ENCODE measurements at places on chromosomes 4 and X.

DNA sequence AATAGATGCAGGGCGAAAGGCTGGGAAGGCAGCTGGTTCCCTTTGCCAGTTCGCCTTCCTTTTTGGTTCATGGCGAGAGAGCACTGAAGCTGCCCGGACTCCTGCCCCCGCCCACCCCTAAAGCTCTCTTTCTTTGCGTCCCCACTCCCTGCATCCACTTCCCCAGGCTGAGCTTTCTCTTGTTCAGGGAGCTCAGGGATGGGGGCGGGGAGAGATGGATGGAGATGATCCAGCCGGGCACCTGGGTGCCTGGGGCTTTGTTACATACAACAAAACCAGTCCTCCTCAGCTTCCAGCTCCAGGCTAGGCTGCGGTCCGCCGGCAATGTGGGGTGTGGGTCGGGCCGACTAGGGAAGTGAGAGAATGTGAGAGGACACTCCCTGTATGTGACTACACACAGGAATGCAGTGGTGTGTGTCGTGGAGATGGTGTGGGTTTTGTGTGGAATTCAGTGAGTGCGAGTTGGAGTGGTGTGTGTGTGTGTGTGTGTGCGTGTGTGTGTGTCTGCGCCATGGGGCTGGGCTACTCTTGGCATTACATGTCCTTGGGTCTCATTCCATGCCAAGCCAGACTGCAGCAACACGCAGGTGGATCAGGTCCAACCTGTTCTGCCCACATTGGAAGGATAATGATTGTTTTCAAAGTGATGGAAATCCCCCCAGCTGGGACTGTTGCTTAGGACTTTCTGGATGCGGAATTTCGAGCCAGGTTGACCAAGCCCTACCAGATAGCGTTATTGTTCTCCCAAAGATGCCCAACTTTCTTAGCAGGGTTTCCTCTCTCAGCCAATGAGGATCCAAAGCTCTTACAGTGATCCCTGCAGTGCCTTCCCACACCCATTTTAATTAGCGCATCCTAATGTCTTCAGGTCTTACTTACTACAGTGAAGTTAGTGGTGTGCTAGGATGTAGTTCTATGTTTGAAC is 149.4 kb upstream of the CHRDL1 start:
- DNase-seq: no peak

DNA sequence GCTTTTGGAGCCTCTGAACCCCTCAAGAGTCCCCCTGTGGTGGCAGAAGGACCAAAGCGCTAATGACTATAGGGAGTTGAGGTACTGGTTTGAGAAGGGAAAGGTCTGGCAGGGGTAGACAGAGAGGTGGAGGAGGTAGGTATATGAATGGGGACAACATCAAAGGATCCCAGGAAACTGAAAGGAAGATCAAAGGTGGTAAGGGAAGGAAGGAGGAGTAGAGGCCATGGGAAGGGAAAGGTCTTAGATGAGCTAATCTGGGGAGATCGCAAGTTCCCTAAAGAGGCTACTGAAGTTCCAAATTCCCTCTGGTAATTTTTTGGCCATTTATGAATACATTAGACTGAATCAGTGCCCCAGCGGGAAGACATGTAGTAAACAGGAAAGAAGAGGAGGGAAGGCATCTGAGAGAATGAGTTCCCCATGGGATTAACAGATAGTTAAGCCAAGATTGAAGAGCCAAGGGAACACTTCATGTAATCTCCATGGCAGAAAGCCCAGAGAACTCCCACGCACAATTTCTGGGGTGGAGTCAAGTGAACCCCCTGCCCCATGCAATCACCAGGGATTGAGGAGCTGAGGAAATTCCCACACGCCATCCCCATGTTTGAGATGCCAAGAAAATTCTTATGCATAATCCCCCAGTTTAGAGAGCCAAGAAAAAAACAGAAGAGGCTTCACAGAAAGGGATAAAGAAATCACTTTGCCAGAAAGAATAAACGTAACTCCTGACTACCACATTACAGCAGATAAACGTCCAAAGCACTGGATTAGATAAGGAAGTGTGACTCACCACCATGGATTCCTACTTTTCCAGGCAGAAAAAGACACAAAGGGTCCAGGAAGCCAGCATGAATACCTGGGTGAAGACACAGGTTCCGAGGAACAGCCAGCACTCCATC is 25.8 kb downstream of the ZNF630 start:
- DNase-seq: no peak

DNA sequence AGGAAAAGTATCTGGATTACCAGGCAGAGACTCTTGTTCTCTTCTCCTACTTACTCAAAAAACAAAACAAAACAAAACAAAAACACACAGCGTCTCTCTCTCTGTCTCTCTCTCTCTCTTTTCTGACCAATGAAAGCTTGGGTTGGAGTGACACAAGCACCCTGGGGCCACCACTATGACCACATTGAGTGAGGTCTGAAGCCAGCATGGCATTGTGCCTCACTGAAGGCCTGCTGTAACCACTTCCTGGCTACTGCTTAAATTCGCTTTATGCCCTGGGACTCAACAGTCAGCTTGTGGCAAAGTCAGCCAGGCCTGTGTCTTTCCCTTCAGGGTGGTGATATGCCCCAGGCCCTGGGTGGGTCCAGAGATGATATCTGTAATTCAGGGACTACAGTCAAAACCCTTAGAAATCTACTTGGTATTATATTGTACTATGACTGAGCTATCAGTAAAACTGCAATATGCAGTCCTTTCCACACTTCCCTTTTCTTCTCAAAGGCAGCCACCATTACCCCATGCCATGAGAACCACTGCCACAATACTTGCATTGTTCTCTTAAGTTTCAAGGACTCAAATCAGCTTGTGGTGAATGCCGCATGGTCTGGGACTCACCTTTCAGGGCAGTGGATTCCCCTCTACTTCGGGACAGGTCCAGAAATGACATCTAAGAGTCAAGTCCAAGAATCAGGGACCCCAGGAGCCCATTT is 606.8 kb upstream of the KLHL4 start:
- DNase-seq: no peak

- DNase-seq: no peak
Observed at GRCh38 chr4:153248641-153249198, 44.5 kb downstream of the TRIM2 start.

GRCh38 chr4:19239565-19239964 is 1012.1 kb upstream of the SLIT2 start:
- no peak for DNase-seq

DNA sequence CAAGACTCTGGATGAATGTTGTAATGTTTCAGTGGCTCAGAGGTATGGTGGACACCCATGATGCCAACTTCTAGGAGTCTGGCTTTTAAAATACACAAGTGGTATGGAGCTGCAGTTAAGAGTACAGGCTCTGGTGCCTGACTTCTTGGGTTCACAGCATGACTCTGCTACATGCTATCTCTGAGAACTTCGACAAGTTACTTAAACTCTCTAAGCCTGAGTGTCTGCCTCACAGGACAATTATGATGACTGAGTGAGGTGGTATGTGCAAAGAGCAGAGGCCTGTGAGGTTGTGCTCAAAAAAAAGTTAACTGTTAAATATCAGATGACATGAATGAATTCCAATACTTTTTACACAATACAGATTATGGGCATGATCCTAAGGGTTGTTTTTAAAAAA is 90.9 kb upstream of the SRD5A3 start:
- DNase-seq: no peak

- no peak for DNase-seq
Observed at GRCh38 chr4:22962295-22962694, 269.6 kb downstream of the GBA3 start.
